ENCODE measurements at places on chromosomes 1 and 21.

DNA sequence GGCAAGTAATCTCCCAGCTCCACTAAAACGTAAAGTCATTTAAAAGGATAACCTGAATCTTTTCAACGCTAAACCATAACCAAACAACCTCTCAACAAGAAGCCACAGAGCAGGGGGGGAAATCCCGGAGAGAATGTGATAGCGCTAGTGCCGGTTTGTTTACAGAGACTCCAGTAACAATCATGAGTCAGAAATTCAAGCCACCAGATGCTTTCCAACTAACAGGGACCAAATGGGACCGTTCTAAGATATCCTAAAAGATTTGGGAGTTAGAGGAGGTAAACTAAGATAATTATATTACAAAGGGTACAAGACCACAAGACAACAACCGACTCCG, 825 bp downstream of the DCAF8 start:
- peak; percentile 56 for DNase-seq

- DNase-seq: peak; percentile 44
Measured at GRCh38 chr1:8314346-8315280, 3.3 kb upstream of the SLC45A1 start.

DNA sequence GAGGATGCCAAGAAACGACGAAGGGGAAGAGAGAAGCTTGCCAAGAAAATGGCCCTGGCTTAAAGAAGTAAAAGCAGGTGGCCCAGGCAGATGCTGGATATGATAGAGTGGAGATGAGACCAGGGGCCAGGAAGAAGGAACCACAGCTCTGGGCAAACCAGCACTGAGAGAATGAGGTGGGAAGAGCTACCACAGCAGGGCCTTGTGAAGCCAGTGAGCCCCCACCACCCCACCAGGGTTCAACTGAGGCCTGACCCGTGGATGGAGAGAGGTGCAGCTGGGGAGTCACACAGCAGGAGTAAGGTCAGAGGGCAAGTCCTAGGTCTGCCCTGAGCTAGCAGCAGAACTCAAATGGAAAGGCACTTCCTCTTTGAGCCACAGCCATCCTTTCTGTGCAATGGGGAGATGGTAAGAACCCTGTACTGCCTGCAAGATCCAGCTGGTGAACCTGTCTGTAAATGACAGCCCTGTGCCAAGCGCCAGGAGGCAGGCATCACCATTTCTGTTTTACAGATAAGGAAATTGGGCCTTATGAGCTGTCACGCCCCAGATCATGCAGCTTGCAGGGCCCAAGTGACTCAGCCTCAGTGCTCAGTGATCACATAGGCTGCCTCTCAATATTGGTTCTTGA, 8.5 kb downstream of the SH3BGRL3 start:
- peak; percentile 34 for DNase-seq

- DNase-seq: no peak
Measured at GRCh38 chr21:45355573-45355972, 49.4 kb upstream of the COL18A1 start.

DNA sequence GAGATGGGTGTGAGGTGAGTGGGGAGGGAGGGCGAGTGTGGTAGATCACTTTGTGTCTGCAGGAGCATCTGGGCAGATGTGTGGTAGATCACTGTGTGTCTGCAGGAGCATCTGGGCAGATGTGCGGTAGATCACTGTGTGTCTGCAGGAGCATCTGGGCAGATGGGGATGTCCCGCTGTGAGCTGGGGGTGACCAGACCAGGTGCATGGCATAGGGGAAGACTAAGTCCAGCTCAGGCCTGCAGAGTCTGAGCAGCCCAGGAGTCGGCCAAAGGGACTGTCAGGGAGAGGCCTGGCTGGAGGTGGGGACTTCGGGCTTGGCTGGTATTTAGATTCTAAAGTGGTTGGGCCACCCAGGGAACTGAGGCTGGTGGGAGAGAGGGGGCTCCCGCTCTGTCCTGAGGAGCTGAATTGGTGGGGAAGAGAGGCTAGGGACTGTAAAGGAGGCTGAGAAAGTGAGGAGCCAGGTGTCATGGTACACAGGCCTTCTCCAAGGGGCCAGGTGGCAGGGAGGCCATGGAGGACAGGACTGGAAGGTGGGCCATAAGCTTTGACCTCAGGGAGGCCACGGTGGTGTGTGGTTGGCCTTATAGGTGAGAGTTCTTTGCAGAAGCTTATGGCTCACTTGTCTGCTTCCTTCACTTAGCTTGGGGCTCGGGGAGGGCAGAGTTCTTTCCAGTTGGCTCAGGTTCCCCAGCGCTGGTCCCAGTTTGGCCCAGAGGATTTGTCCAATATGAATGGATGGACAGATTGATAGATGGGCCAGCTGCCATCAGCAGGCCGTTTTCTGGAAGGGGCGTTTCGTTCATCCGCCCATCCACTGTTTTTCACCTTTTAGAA, 15.6 kb downstream of the ZNF362 start:
- DNase-seq: no peak

- no peak for DNase-seq
Measured at GRCh38 chr1:174469687-174470086, 21.9 kb downstream of the GPR52 start.

- DNase-seq: no peak
Measured at GRCh38 chr1:236429715-236430274, 35.7 kb downstream of the EDARADD start.

DNA sequence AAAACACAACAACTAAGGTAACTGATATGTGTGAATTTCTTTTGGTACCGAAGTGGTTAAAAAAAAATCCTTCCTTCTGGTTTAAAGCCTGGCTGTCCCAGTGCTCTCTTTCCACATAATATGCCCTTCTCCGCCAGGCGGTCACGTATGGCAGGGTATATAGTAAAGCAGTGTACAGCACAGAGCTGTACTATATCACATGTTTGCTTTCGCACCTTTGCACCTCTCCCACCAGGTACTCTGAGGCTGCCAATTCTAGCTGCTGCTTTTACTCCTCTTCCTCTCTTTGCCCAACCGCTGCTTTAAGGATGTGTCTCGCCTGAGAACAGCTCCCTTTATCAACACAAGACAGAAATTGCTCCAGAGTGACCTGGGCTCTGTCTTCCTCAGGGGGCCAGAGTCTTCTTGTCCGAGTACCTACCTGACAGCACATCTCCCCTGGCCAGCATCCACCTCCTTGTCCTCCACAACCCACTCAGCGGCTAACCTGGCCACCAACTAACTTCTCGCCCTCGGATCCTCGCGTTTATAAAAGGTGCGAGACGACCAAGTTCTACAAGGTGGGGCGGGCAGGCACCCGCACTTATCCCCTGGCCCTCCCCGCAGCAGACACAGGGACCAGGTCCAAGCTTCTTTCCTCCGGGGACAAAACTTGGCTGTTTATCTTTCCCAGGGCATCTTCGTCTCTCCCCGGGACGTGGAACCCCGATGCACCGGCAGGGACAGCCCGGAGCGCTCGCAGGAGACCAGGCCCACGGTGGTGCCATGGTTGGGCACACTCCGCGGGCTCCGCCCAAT, 1.6 kb downstream of the COLGALT2 start:
- DNase-seq: no peak

DNA sequence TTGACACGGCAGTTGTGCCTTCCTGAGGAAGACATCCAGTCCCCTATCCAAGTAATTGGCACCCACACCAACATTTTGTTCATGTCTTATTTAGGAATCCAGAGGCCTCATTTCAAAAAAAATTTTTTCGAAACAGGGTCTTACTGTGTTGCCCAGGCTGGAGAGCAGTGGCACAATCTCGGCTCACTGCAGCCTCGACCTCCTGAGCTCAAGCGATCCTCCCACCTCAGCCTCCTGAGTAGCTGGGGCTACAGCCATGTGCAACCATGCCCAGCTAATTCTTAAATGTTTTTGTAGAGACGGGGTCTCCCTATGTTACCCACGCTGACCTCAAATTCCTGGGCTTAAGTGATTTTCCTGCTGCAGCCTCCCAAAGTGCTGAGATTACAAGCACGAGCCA, 9.2 kb upstream of the TRNP1 start:
- no peak for DNase-seq

DNA sequence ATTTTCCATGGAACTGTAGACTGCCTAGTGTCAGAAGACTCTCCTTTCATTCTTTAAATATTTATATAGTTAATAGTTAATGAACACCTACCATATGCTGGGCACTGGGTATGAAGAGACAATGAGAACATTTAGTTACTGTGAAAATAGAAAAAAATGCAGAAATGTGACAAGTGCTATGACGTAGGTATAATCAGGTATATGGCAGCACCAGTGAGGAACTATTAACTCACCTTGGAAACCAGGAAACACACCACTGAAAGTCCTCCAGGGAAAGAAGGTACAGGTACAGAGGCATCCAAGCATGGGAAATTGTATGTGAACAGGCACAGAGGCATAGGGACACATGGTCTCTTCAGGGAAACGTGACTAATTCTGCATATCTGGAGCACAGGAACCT, 42.3 kb downstream of the DPT start:
- no peak for DNase-seq

- no peak for DNase-seq
Measured at GRCh38 chr1:2060535-2060934, 10.3 kb downstream of the PRKCZ start.

GRCh38 chr1:178908358-178908757, 37.5 kb upstream of the ANGPTL1 start:
- DNase-seq: no peak

GRCh38 chr1:8281843-8282509, 35.9 kb upstream of the SLC45A1 start:
- DNase-seq: no peak

GRCh38 chr1:243680860-243681259, 169.2 kb downstream of the AKT3 start:
- no peak for DNase-seq

DNA sequence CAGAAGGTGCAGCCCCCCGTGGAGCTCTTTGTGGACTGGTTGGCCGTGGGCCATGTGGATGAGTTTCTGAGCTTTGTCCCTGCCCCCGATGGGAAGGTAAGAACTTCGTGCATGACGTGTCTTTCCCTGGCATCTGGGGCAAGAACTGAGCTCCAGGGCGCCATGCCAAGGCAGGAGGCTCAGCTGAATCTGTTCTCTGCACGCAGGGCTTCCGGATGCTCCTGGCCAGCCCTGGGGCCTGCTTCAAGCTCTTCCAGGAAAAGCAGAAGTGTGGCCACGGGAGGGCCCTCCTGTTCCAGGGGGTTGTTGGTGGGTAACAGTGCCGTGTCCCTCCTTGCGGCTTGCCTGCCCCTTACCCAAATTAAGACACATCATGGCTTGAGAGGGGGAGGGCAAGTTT, 27.7 kb downstream of the PADI3 start:
- no peak for DNase-seq

DNA sequence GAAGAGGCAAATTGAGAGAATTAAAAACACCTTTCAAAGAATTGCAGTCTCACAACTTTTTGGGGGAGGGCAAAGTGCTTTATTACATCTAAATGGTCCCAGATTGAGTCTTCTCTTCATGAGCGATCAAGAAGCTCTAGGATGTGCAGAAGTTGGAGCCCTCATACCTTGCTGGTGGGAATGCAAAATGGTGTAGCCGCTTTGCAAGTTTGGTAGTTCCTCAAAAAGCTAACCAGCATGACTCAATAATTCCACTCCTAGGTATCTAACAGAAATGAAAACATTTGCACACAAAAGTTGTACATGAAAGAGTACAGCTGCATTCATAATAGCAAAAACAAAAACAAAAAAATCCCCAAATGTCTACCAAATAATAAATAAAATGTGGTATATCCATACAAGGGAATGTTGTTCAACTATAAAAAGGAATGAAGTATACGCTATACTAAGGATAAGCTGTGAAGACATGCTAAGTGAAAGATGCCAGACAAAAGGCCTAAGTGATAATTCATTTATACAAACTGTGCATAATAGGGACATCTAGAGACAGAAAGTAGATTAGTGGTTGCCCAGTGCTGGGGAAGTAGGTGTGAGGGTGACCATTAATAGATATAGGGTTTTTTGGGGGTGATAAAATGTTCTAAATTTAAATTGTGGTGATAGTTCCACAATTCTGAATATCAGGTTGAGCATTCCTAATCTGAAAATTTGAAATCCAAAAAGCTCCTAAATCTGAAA, 55.2 kb downstream of the SELENOF start:
- DNase-seq: no peak

DNA sequence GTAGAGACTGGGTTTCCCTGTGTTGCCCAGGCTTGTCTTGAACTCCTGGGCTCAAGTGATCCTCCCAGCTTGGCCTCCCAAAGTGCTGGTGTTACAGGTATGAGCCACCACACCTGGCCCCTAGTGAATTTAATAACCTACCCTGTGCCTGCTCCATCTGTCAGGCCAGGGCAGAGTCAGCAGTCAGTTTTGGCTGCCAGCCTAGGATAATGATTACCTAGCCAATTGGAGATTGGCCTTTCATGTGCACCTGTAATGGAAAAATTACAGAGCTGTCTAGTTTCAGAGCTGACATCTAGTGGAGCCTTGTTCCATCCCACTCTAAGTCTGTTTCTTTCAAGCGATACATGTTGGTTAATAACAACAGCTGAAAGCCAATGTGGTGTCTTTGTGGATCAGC, 92.0 kb downstream of the DIRAS3 start:
- no peak for DNase-seq

DNA sequence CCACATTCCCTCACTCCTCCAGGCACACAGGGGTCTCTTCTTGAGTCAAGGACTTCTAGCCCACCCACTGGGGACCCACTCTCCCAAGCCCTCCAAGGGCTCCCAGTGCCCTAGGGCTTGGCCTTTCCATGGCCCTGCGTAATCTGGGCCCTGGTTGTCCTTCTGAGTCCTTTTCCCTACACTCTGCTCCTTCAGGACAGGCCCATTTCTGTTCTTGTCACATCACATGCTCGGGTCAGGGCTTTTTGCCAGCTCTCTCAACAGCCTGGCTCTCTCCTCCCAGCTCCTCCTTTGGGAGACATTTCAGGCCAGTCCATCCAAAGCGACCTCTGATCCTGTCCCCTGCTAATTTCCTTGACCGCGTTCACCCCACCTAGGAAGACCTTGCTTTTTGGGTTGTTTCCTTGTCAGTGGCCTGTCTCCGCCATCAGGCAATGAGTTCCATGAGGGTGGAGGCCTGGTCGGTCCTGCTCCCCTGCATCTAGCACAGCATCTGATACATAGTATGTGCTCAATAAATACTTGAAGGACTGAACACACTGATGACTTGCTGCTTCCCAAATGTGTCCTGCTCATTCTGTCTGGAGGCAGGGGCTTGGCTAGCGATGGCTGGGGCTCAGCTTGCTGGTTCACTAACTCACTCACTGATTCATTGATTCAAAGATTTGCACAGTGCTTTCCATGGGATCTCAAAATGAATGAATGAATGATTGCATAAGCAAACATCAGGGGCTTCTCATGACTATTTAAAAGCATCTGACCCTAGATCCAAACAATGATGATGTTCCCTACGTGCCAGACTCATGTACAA, 44.8 kb downstream of the DHRS3 start:
- DNase-seq: no peak

DNA sequence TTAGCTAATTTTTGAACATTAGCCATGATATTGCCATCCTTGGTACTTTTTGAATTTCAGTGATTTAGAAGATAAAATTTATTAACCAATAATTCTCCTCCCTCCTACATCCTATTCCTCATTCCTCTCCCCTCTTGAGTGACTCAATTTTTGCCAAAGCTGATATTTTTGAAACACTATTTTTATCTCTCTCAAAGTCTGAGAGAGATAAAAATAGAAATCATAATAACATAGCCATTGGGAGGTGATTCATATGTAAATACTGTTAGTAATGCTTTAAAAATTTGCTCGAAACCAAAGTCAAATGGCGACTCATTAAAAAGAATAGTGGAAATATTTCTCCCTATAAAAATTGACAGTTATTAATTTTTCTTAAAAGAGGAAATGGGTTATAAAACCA, 97.4 kb downstream of the PATJ start:
- DNase-seq: no peak

Data from T-helper 9 cell (primary cell).